Omental fat pad (tissue), 4 donors: ENCODE measurements at places on chromosomes 7 and 10. TPM values are rescaled to one million over a fixed set of nuclear protein-coding genes. Genes with fewer than 3 reads are reported as not detected.

- no peak for DNase-seq
Observed at GRCh38 chr7:27651702-27652101, 11.0 kb downstream of the HIBADH start.

DNA sequence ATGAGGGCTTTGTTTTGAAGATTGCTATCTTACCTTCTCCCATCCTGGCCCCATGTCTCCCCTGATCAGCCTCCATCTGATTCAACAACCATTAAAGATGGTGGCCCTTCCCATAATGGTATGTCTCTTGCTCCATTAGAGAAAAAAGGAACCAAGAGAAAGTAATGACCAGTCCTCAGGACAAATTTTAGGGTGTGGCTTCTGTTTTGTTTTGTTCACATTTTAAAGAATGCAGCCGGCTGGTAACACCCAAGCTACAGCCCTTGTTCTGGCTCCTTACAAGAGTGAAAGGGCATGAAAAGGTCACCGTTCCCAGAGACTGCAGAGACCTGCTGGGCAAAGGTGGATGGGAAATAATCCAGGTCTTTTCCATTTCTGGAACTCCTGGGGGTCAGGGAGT, 287.9 kb upstream of the NEBL start:
- DNase-seq: no peak

DNA sequence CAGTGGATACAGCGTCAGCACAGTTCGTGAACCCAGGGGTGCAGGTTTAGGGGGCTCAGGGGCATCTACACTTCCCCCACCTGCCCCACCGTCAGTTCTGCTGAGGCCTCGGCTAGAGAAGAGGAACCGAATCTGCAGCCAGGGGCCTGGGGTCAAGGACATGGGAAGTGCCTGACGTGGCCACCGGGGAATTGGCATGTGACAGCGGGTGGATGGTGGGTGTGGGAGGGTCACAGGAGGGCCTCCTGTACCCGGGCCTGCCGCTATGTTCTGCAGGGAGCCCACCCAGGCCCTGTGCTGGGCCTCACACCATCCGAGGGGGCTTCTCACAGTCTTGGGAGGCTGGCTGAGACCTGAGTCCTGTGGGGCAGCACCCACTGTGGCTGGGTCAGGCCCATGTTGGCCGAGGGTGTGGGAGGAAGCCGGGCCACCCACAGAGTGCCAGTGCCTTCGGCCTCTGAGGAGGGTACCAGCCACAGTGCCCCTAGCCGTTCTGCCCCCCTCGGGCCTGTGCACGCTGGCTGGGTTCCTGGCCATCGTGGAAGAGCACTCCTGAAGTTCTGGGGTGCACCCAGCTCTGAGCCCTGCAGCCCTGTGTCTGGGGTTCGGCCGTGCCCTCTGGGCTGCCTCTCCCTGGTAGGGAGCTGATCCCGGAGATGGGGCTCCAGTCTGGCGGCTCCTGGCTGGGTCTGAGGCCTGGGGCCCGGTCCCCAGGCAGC, 5.9 kb downstream of the TTYH3 start:
- DNase-seq: no peak

UBN2 gene
- 8.4 TPM for total RNA-seq
